ENCODE measurements at places on chromosomes 5 and 9.

DNA sequence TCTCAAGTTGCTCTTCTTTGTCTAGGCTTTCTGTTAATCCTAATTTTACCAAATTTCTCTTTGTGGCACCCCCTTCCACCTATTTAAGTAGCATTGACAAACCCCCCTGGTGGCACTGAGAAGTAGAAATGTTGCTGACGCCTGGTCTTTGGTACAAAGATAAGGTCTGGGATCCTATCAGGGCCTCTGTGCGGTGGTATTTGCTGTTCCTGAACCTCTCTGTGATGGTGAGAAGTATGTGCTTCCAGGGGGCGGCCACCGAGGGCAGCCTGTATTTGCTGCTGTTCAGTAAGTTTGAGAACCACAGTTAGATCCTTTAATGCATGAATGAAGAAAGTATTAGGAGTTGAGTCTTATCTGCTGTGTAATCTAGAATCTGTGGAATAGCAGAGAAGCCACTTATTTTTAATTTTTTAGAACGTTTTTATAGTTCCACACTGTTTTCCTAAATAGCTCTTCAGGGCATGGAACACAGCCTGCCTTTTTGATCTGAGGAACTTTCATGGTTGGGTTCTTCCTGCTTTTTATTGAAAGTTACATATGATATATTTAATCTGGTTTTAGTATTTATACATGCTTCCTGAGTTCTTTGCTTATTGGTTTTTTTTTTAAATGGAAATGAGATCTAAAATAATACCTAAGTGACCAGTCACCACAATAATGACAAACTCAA lies 124.2 kb downstream of the TRIO start:
- DNase-seq = no peak

GRCh38 chr5:1985781-1986180 lies 103.1 kb upstream of the IRX4 start:
- no peak for DNase-seq

- DNase-seq = no peak
Observed at GRCh38 chr5:36585701-36586100, 20.7 kb upstream of the SLC1A3 start.

GRCh38 chr9:37952731-37953130 lies 48.8 kb upstream of the SLC25A51 start:
- no peak for DNase-seq

DNA sequence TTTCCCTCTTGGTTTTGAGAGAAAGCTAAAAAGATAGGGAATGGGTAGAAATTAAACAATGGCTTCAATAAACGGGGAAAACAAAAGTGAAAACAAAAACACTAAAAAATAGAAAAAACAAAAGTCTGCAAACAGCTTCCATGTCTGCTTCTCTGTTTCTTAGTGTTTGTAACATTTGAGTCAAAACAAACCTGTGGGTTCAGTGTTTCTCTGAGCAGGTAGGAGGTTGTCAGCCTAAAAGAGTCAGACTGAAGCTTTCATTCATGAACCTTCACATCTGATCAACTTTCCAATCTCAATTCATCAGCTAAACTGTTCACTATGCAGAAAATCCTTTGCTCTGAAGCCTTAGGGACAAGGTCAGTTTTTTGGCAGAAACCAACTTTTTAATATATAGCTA lies 102.5 kb upstream of the ADAMTS16 start:
- DNase-seq = peak; percentile 10

GRCh38 chr5:717143-717542 lies 24.0 kb upstream of the TPPP start:
- no peak for DNase-seq

GRCh38 chr5:71974165-71974564 lies 133.1 kb upstream of the MAP1B start:
- DNase-seq = no peak

DNA sequence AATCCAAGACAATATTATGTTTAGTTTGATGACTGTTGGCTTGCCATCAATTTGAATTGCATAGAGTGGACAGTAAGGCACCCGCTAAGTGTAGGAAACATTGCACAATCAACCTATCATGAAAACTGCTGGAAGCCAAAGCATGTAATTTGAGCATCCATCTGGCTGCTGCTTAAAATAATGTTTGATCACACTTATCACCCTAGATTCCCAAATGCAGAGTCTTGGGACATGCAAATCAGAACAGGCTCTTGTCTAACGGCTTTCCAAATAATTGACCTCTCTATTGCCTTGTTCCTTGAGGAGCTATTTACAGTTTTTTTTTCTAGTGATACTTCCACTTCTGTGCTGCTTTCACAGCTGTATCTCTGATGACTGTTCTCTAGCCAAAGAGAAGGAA lies 342.1 kb downstream of the PRR16 start:
- no peak for DNase-seq

DNA sequence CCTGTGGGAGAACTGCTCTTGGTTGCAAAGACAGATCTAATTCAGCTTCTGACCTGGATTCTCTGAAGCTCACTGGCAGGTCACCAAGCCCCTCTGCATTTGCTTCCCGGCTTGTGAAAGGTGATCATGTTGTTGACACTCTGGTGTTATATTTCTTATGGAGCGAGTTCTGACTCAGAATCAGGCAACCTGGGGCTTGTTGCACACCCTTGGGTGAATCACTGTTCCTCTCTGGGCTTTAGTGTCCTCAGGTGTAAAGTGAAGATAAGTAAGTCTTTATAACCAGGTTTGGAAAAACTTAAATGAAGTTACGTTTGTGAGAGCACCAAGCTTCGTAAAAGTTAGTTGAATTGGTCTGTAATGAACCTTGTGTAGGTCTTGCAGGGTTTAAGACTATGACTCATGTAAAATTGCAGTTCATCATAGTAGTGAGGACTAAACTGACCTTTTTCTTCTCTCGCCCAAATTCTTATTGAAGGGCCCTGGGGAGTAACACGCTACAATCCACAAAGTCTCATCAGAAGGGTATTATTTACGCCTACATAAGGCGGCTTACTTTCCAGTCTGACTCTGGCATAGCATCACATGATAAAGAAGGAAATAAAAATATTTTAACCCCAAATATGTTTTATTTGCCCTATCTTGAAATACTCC lies 218.6 kb downstream of the TMEM38B start:
- DNase-seq = no peak

GRCh38 chr5:121968910-121969607 lies 7.3 kb downstream of the SRFBP1 start:
- no peak for DNase-seq

- DNase-seq = no peak
Observed at GRCh38 chr5:92504346-92504745, 1076.7 kb downstream of the NR2F1-AS1 start.

DNA sequence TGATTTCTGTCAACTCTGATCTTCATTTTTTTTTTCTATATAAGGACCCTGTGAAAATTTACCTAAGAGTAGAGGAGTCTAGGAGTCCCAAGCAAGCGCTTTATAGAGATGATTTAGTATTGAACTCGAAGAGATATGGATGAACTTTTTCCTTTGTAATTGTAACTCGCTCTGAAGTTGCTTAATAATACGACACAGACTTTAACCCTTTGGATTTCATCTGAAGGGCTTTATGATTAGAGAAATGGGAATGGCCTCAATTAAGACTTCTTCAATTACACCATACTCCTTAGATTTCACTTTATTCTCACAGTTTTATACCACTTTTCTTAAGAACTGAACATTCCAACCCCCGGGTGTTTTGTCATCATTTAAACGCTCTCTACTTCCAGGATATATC lies 647.7 kb downstream of the HTR1A start:
- DNase-seq = no peak

GRCh38 chr5:32562843-32563242 lies 22.5 kb upstream of the SUB1 start:
- DNase-seq = no peak

- no peak for DNase-seq
Observed at GRCh38 chr9:99239341-99240060, 17.4 kb downstream of the SEC61B start.

DNA sequence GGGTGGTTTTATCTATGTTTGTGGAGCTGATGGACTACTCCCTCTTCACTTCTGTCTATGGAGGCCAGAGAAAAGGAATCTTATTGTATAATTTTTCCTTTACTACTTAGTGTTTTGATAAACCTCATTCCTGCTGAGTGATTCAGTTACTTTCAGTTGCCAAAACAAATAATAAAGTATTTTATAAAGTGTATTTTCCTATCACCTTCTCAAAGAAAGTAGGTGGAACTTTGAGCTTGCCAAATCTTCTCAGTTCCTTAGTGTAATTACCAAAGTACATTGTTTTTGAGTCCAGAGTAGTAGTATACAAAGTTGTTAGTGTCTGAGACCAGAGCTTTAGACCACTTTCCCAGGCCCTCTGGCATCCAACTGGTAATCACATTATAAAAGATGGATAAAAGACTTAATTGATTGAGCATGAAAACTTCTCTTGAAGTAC lies 13.5 kb downstream of the RABGAP1 start:
- DNase-seq = no peak

- DNase-seq = no peak
Observed at GRCh38 chr9:20702570-20702969, 18.5 kb downstream of the FOCAD start.

- no peak for DNase-seq
Observed at GRCh38 chr5:94057217-94057616, 315.8 kb upstream of the POU5F2 start.

DNA sequence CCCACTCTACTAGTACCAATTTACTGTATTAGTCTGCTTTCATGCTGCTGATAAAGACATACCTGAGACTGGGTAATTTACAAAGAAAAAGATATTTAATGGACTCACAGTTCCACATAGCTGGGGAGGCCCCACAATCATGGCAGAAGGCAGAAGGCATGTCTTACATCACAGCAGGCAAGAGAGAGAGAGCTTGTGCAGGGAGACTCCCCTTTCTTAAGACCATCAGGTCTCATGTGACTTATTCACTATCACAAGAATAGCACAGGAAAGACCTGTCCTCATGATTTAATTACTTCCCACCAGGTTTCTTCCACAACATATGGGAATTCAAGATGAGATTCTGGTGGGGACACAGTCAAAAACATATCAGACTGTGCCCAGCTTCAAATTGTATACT lies 11.5 kb downstream of the UGT3A1 start:
- no peak for DNase-seq
